Right atrium auricular region (tissue), 2 donors: ENCODE measurements at places on chromosomes 4 and X.

DNA sequence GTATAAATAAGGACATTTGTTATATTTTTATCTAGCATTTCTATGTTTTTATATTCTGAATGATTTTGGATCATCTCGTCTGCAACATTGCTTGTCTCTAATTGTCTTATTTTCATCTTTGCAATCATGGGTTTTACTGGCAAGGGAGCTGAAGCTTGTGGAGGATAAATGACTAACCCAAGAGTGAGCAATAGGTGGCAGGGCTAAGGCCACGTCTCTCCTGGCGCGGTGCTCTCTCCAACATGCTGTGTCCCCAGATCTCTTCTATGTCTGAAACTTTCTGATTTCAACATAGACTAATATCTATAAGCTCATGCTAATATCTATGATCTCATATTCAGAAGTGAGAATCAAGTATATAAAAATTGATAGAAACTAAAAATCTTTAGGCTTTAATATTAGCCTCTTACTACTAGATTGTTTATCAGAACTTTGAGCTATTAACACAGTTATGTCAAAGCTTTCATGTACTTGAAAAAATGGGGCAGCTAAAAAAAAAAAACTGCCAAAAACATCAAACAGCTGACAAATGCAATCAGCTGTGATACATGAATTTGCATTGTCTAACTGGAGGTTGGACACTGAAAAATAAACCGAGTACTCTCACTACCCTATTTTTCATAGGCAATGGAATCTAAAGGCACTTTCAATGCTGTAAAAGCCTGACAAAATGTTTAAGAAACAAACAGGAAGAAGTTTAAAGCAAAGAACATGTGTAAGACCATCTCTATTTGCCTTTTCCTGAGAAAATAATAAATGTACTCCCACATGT, 169.2 kb downstream of the TMA16 start:
- no peak overlapping the region for H3K27ac ChIP-seq
- no peaks in the 10 kb centered on the region for H3K27me3 ChIP-seq
- no peak overlapping the region for H3K4me3 ChIP-seq
- no peaks in the 10 kb centered on the region for H3K4me1 ChIP-seq

- no peaks in the 10 kb centered on the region for H3K27me3 ChIP-seq
- H3K4me3 ChIP-seq = no peak overlapping the region
These were observed 288.7 kb downstream of the CAMK2D start for GRCh38 chr4:113472864-113473263.

- DNase-seq = no peak
- no peak overlapping the region for H3K27ac ChIP-seq
- H3K36me3 ChIP-seq = no peaks in the 10 kb centered on the region
- H3K27me3 ChIP-seq = no peaks in the 10 kb centered on the region
These were observed 337.6 kb downstream of the GRID2 start for GRCh38 chr4:92641409-92641808.

GRCh38 chr4:153207027-153207426, 2.8 kb downstream of the TRIM2 start:
- H3K27ac ChIP-seq = no peak overlapping the region
- no peak for DNase-seq
- H3K36me3 ChIP-seq = no peaks in the 10 kb centered on the region
- H3K4me3 ChIP-seq = no peak overlapping the region
